Activated CD4-positive, CD25-positive, alpha-beta regulatory T cell (primary cell): ENCODE measurements at places on chromosomes 7 and 10.

DNA sequence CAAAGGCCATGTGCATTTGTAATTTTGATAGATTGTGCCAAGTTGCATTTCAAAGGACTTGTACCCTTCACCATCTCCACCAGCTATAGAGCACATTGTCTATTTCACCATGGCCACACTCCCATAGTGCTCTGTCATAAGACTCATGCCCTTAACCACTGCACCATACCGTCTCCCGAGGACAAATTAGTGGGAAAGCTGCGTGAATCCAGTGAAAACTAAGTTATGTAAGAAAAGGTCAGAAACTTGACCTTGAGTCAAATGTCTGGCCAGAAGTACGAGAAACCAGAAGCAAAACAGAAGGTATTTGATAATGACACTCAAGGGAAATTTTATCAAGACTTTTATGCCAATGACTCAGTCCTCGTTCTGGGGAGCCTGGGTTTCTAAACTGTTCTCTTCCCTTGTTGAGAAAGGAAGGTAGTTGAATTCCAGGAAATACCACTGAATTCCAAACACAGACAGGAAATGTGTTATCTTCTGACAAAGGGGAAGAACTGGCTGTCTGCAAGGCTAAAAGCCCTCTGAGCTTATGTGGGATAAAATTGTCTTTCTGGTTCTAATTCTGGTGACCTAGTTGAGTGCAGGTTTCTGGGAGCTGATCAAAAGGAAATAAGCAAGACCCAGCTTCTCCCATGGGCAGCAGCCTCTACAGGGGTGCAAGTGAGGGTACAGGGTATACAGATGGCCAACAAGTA lies 49.7 kb downstream of the CDK1 start:
- no peak for DNase-seq

DNA sequence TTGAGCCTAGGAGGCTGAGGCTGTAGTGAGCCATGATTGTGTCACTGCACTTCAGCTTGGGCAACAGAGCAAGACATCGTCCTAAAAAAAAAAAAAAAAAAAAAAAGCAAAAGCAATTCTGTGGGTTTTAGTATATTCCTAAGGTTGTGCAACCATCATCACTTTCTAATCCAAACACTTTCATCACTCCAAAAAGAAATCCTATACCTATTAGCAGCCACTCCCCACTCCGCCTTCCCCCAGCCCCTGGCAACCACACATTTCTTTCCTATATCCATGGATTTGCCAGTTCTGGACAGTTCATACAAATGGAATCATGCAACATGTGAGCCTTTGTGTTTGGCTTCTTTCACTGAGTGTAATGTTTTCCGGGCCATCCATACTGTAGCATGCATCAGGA lies 20.4 kb downstream of the ZAN start:
- DNase-seq = no peak

DNA sequence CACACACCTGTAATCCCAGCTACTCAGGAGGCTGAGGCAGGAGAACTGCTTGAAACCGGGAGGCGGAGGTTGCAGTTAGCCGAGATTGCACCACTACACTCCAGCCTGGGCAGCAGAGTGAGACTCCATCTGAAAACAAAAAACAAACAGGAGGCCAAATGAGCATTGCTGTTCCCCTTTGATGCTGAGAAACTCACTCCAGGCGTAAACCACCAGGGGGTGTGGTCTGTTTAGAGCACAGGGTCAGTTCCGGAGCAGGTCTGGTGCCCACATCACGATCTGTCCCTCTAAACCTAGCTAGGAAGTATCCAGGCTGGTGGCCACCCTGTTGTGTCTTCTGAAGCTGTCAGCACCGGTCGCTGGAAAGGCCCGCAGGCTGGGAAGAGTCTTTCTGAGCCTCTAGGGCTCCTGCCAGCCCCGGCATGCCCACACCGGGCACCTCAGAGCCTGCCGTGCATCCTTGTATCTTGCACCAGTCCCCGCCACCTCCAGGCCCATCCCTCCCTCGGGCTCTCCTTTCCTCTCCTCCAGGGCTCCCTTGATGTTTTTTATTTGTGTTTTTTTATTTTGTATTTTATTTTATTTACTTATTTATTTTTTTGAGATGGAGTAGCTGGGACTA lies 66.3 kb upstream of the SH2B2 start:
- no peak for DNase-seq

DNA sequence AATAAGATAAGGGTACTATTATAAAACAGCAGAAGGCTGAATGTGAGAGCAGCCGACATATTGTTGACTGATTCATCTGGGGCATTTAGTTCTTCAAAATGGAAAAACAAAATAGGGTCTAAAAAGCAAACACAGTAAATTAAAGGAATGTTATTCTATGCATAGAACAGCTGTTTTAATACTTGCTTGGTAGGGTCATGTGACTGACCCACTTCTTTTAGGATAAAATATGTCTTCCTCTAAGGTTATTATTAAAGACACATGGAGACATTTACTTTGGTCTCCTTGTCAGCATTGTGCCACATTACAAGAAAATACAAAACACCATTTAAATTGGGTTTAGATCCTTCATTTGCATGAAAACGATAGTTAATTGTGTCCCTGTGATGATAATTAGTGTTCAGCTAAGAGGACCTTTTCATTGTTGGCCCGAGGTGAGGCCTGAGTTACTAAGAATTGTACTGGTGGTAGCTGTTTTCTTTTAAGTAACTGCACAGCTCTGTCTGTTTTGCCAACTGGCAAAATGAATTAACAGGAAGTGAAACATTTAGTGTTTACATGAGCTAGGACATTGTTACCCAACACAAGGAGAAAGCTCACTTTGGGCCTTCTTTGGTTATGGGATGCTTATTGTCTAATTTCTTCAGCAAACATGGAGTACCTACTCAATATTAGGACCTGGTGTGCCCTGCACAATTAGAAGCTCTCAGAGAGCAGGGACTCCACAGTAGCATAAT lies 764.4 kb downstream of the LRMDA start:
- DNase-seq = no peak

- DNase-seq = no peak
Measured at GRCh38 chr10:100370714-100371481, 23.9 kb downstream of the SCD start.

DNA sequence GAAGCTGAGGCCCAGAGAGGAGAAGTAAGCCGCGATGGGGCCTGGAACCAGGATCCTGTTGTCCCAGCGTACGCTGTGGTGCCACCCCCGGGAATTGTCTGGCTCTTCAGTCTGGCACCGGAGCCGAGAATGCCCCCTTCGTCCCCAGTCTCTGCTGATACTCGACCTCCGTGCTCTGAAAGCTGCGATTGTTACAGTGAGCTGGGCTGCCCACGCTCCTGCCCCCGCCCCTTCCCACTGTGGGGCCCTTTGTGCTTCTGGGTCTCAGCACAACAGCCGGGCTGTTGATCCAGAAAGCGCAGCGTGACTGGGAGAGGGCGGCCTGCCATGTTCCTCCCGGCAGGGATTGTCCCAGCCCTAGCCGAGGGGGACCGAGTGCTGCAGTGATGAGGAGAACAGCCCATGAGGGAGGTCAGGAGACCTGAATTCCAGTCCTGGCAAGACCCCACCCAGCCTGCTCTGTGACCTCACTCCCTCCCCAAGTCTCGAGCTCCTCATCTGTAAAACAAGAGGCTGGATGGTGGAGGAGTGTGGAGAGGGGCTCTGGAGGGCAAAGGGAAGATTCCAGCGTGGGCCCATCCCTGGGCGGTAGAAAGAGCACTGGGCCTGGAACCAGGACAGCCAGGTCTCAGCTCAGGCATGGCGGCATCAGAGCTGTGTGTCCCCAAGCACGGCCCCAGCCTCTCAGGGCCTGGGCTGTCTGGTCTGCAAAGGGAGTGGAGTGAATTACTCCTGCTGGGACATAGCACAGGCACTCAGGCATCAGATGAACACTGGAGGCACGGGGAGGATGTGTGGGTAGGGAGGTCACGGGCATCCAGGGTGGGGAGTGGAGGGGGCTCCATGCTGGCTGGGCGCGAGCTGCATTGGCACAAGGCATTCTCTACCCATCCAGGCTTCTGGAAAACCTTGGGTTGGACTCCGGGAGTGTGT lies 43.6 kb downstream of the TSPAN15 start:
- no peak for DNase-seq

- DNase-seq = no peak
Measured at GRCh38 chr7:15378494-15379145, 183.2 kb downstream of the AGMO start.

GRCh38 chr10:62811159-62811875 lies 4.8 kb downstream of the EGR2 start:
- DNase-seq = peak; percentile 26
